Transverse colon (tissue), 4 donors: ENCODE measurements at places on chromosomes 1 and 21. TPM values are rescaled to one million over a fixed set of nuclear protein-coding genes. Genes with fewer than 3 reads are reported as not detected.

DNA sequence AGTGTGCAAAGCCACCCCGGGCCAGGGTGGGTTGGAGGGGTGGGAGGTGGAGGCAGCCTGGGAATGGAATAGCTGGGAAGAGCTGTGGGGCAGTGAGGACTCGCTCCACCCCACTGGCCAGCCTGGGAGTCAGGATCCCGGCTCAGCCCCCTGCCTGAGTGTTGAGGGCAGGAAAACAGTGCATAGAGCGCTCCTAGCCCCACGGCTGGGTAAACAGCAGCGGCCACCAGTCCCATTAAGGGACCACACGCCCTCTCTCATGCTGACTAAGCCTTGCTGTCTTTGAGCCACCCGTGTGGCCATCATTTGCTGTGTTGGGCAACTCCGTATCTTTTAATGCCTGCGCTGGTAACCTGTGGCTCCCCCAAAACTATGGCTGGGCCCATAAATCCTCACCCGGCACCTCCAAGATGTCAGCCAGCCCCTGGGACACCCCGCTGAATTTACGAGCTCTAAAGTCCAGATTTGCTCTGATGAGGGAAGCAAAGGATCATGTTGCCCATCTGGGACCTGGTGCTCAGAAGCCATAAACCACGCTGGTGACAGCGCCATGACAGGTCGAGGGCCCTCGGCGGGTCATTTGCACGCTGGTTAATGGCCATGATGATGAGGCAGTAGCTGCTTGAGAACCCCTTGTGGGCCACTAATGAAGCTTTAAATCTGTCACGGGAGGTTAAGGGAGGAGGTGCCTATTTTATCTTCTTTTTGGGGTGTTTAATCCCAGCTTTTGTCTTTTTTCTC, 34.9 kb downstream of the SYF2 start:
- DNase-seq, result no peak

Gene LRRC53
- total RNA-seq, result not detected

Gene TFF1
- 25.8 TPM for total RNA-seq

DNA sequence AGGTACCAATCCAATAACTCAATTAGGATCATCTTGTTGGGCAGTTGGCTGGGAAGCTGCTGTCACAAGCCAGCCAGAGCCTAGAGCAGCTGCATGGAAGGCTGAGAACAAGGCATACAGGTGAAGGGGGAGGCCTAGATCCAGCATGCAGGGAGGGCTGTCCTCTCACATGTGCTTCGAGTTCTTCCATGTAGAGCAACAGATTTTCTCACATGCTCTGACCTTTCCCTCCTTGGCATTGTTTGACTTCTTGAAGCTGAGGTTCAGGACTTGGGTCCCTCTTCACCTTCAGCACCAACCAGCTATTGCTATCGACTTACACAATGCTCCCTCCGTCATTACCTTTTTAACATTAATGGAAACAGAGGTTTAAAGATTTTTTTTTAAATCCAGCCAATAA, 257.7 kb downstream of the ATG4C start:
- DNase-seq, result no peak

DNA sequence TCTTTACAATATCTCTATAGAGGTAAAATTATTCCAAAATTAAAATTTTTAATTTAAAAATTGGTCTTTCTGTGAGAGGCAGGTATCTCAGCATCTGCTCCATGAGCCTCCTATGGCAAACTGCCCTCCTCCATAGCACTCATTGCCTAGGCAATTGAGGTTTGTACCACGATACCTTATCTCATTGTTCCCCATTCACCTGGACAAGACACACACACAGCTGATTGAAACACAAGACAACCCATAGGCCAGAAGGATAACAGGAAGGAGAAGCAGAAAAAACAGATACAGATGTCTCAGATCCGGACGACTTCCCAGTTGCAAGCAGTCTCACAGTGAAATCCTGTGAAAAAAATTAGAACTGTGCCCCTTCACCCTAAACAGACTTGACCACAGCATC, 24.3 kb downstream of the RHBDL2 start:
- DNase-seq, result no peak

Gene DENND2C
- total RNA-seq, result 0.80 TPM

Gene BPNT1
- 61.4 TPM for total RNA-seq

GRCh38 chr1:206785182-206785765, 13.0 kb upstream of the IL10 start:
- no peak for DNase-seq

Gene BLZF1
- total RNA-seq, result 14.5 TPM

DNA sequence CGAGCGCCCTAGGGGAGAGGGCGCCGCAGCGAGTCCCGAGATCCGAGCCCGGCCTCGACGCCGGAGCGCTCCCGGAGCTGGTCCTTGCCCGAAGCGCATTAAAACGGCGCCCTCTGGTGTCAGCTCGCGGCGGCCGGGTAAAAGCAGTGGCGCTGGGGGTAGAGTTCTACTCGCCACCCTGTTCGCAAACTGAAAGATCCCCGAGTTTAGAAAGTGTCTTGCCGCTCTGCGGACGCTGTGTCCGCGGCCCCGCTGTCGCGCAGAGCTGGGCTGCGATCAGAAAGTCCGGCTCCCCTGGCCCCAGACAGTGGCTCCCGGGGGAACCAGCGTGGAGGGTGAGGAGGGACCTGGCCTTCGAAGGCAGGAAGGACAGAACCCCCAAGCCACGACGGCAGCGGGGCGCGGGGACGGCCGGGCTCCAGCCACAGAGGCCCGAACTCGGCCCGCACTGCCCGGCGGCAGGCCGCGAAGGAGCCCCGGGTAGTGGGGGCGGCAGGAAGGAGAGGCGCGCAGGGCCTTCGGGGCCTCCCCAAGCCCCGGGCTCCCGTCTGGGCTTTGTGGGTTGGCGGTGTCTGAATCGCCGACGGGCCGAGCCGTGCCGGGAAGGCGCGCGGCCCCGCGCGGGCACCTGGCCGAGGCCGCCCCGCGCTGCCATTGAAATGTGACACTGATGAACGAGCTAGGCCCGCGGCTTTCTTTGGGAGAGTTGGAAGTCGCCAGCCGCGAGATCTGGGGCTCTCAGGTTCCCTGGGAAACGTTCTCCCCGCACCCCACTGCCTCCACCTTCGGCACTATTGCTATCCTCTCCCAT, 39.1 kb upstream of the NFIA start:
- DNase-seq, result peak; percentile 88

Gene PGM1
- 77.8 TPM for total RNA-seq

- no peak for DNase-seq
These were observed 5.9 kb upstream of the LEPR start for GRCh38 chr1:65414538-65414937.

Gene LDLRAD2
- not detected for total RNA-seq

DNA sequence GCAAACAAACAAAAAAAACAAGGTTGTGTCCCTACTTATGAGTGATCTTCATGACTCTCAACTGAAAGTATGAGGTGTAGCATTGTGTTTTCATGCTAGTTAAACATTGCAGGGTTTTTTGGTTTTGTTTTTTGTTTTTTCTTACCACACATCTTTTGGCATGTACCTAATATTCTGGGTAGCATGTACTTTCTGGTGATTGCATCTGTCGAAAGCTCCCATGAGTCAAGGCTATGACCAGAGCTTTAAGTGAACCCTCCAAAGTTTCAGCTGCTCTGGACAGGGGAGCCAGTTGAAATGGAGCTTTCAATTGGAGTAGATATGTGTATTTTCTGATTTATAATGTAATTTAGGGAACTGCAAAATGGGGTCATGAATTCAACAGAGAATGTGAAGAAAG, 115.5 kb downstream of the KCNK2 start:
- no peak for DNase-seq

DNA sequence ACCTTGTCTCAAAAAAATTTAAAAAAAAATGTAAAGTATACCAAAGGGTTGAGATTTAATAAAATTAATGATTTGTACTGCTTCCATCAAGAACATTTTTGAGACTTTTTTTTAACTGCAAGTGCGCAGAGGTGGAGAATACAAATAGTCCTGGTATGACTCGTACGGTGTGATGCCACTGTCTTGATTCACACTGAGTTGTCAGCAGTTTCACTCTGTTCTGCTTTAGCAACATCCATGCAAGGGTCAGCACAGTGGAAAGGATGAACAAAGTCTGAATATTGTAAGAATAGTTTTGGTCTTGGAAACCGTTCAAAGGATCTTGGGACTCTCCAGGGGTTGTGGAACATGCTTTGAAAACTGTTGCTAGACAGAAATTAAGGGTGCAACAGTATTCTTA, 40.2 kb downstream of the EXO1 start:
- no peak for DNase-seq

Gene AQP10
- total RNA-seq, result not detected

Gene ATP6V1G3
- total RNA-seq, result not detected

DNA sequence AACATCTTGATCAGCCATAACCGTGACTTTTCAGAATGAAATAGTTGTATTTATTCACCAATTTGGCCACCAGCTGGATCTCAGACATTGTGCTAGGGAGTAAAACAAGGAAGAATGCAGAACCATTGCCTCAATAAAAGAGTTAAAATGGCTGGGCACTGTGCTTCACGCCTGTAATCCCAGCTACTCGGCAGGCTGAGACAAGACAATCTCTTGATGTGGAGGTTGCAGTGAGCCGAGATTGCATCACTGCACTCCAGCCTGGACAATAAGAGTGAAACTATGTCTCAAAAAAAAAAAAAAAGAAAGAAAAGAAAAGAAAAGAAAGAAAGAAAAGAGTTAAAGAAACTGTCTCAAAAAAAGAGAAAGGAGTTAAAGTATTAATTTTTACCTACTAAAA, 199.5 kb downstream of the TPR start:
- DNase-seq, result no peak

DNA sequence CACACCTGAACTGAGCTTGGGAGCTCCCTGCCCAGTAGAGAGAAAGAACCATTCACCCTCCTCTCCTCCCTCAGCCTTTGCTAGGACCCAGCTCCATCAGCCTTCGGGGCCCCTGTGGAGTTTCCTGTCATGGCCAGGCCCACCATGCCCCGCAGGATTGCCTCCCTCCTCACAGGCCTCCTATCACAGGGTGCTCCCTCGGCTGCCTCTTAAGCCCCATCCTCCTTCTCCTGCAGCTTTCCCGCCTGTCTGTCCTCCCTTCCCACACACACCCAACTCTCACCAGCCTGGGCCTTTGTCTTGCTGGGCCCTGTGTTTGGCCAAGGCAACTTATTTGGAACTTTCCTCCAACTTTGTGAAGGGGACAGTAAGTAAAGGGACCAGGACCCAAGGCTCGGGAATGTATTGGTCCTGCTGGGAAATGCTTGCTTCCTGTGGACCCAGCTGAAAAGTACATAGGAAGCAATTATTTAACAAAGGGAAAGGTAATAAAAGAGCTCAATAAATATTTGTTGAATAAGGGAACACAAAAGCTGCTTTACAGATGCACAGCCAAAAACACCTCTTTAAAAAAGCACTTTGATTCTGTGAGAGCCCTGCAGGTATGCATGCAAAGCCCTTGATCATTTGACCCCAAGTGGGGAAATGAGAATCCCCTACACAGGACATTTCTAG, 31.6 kb upstream of the TENT5C start:
- DNase-seq, result peak; percentile 5

DNA sequence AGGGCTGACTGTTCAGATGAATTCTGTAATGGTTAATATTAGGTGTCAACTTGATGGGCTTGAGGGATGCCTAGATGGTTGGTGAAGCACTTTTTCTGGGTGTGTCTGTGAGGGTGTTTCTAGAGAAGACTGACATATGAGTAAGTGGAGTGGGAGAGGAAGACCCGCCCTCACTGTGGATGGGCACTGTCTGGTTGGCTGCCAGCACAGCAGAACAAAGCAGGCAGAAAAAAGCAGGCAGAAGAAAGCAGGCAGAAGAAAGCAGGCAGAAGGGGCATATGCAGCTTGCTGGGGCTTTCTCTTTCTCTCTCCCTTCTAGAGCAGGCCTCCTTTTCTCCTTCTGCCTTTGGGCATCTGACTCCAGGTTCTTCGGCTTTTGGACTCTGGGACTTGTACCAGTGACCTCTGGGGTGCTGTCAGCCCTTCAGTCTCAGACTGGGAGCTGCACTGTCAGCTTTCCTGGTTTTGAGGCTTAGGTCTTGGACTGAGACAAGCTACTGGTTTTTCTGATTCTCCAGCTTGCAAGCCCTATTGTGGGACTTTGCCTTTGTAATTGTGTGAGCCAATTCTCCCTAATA, 42.9 kb upstream of the CD2 start:
- DNase-seq, result no peak

DNA sequence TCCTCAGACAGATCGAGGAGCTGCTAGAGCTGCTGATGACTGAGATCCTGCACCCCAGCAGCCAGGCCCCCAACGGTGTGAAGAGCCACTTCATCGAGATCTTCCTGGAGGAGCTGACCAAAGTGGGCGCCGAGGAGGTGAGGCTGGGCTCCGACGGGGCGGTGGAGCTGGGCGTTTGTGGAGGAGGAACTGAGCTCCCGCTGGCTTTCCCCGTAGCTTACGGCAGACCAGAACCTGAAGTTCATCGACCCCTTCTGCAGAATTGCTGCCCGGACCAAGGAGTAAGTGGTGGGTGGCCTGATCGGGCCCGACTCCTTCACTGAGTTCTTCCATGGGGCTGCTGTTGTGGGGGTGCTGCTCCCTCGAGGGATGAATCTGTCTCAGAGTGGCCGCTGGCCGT, 8.0 kb downstream of the RRP1 start:
- no peak for DNase-seq

- no peak for DNase-seq
These were observed 17.4 kb upstream of the PDE9A start for GRCh38 chr21:42635848-42636519.

- no peak for DNase-seq
These were observed 5.0 kb downstream of the ALPL start for GRCh38 chr1:21514245-21514644.

DNA sequence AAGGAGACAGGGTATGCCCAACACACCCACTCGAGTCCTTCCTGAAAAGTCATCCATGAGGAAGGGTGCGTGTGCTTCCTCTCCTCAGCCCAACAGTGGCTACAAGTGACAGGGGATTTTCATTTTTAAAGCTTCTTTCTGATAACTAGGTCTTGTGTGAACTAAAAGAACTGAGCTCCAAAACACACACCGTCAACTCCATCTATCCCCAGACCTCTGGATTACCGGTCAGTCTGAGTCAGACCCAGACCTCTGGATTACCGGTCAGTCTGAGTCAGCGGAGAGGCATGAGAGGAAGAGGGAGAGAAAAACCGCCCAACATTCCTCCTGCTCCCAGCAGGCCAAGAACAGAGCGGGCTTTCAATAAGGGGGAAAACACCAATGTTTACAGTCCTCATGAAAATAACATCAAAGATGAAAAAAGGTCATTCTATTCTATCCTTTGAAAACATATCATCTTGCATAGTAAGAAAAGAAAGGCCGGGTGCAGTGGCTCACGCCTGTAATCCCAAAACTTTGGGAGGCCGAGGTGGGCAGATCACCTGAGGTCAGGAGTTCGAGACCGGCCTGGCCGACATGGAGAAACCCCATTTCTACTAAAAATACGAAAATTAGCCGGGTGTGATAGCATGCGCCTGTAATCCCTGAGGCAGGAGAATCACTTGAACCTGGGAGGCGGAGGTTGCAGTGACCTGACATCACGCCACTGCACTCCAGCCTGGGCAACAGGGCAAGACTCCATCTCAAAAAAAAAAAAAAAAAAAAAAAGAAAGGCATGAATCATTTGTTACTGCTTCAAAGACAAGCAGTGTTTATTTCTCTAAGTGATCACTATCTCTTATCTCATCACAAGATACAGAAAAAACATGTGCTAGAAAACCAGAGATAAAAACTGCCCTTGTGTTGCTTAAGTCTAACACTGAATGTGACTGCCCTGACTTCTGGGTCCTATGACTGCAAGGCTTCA, 3.4 kb downstream of the PTTG1IP start:
- peak; percentile 55 for DNase-seq

GRCh38 chr1:153231785-153232184, 14.4 kb downstream of the PRR9 start:
- no peak for DNase-seq

Gene TMEM52
- total RNA-seq, result 5.3 TPM
